WTC11 (cell line): ENCODE measurements at places on chromosomes 16 and 17. TPM values are rescaled to one million over a fixed set of nuclear protein-coding genes. Genes with fewer than 3 reads are reported as not detected.

HOXB9 gene
- 0.09 to 0.24 TPM (median 0.09 TPM) in 3 replicates for total RNA-seq

TUBG1 gene
- total RNA-seq: 130 to 141 TPM (median 140 TPM) in 3 replicates

GPR142 gene
- 0.25 to 0.73 TPM in 2 of 3 replicates, not detected in the other for total RNA-seq

ARL5C gene
- total RNA-seq: not detected in 3 replicates

CDH5 gene
- total RNA-seq: 0.14 to 0.28 TPM (median 0.14 TPM) in 3 replicates

ATF7IP2 gene
- total RNA-seq: 20.3 to 24.2 TPM (median 22.8 TPM) in 3 replicates

TEKT5 gene
- 0.60 to 1.1 TPM (median 0.82 TPM) in 3 replicates for total RNA-seq

GDPD1 gene
- total RNA-seq: 6.0 to 7.1 TPM (median 6.4 TPM) in 3 replicates

TBC1D26 gene
- total RNA-seq: 2.2 to 3.6 TPM (median 3.5 TPM) in 3 replicates

DNA sequence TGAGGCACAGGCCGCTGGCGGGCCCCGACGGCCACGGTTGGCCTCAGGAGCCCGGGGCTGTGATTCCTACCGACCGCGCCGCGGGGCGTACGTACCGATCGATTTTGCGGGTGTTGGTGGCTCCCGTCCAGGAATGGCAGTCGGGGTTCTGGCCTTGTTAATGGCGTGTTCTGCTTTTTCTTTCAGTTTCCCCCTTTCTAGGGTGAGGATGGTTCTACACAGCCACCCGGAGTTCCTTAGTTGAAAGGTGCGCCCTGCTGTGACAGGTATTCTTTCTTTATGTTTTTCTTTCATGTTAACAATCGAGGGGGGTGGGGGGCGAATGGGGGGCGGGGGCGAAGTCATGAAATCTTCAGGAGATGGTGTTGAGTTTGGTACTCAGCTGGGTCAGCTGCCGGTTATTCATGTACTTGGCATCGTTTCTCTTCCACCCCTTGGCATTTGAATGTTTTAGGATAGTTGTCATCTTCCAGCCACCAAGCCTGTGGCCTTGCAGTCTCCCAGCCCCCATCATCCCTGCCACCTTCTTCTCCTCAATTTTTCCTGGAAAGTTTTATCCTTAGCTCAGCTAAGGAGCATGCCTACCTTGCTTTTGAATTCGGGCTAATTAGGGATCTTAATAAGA, 802 bp downstream of the CYLD start:
- peak; percentile 25 for DNase-seq

GRCh38 chr16:3216263-3216640, 18.7 kb downstream of the ZNF200 start:
- no peak for DNase-seq

- DNase-seq: peak; percentile 61
Measured at GRCh38 chr16:30778549-30779244, 8.3 kb downstream of the ZNF629 start.

- DNase-seq: no peak
Measured at GRCh38 chr16:2231016-2231931, 5.0 kb upstream of the DNASE1L2 start.

- DNase-seq: peak; percentile 79
Measured at GRCh38 chr17:56891751-56892150, 22.1 kb downstream of the TRIM25 start.

DNA sequence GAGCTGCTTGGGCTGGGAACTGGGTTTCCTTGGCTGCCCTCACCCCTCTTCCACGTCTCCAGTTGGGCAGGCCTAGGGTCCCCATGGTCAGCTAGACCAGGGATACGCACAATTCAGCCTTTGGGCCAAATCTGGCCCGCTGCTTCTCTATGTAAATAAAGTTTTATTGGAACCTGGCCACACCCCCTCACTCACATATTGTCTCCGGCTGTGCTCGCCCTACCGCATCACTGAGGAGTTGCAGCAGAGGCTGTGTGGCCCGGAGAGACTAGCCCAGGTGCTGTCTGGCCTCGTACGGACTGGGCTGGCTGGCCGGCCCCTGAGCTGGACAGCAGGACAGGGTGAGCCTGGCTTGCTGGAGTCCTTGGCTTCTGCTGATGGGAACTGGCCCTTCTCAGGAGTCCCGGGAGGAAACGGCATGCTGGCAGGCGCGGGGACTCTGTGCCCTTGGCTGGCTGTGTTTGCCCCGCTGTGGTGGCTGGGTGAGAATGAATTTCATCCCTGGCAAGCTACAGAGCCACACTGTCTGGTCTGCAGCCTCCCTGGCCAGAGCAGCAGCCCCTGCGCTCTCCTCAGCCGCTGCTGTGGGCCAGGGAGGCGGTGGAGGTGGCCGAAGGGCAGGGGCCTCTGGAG, 82.0 kb downstream of the ENGASE start:
- no peak for DNase-seq

DNA sequence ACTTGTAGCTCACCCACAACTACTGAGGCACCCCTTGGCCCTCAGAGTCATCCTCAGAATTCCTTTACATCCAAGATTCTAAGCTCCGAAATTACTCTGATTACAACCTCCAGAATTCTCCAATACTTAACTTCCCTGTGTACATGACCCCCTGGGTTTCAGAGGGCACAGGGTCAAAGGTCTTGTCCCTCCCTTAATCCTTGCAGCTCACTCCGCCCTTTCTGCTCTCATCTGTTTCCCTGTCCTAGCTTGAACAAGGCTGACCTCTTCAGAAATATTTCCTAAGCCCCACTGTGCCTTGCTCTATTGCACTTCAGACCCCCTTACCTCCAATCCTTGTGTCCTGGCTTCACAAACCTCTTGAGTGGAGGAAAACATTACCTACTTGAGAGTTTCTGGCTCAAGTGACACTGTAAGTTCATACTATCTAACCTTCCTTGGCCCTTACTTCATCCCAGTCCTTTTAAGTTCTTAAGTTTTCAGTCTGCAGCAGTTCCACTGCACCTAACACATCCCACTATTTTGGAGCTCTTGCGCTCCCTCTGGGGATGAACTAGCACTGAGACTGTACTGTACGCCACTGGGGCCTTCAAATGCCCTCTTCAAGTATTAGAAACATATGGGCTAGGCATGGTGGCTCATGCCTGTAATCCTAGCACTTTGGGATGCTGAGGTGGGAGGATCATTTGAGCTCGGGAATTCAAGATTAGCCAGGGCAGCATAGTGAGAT, 6.2 kb downstream of the N4BP1 start:
- DNase-seq: no peak

DNA sequence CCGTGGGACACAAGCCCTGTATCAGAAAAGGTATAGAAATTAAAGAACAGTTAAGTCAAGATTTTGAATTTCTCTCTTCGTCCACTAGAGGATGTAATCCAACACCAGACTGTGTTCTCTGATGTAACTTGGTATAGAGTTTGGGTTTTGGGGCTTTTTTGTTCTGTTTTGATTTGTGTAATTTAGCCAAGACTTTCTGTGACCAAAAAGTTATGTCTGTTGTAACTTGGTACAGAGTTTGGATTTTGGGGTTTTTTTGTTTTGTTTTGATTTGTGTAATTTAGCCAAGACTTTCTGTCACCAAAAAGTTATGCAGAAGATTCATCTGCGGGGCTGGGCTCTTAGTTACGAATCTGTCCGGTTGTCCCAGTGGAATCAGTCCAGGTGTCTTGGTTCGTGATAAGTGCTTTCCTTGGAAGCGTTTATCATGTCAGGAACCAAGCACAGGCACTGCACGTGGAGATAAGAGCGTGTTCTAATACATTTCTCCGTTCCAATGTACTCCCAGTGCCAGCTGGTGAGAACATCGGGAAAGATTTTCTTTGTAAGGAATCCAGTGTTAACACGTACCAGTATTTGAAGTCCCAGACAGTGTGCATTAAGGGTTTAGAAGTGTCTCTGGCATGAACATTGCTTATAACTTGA, 44.1 kb upstream of the SEC14L1 start:
- DNase-seq: no peak

DNA sequence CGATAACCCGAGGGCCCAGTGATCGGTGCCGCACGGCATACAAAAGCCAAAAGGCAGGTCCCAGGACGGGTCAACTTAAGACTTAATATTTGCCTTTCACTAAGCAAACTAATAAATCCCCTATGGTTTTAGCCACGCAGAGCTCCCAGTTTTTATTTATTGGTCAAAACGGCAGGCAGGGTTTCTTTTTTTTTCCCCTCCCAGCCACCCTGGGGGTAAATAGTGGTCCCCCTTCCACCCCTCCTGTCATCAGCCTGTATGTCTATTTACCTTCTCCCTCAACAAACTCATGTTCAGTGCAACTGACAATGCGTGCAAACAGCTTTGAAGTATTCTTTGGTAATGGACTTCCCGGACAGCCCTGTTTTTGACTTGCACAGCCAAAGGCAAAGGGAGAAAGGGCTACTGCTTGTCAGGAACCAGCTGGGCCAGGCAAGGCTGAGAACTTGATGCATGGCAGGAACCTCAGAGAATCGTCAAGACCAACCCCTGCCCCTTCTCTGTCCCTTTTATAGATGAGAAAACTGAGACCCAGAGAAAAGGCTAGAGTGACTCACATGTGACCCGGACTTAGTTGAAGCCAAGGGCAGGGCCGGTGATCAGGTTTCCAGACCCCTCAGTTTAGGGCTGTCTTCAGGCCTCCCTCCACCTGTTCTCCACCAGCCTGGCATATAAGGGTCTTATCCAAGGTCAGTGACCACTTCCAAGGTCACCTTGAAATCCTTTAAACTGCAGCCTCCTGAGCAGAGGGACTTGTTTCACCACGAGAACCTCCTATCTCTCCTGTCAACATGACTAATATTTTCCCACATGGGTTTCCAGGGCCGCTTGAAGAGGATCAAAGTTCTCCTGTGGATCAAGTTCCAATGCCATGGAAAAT, 279.0 kb downstream of the SOX9 start:
- no peak for DNase-seq

- no peak for DNase-seq
Measured at GRCh38 chr16:68144008-68144407, 58.8 kb downstream of the NFATC3 start.

- DNase-seq: no peak
Measured at GRCh38 chr16:26276289-26276688, 584.5 kb downstream of the HS3ST4 start.

DNA sequence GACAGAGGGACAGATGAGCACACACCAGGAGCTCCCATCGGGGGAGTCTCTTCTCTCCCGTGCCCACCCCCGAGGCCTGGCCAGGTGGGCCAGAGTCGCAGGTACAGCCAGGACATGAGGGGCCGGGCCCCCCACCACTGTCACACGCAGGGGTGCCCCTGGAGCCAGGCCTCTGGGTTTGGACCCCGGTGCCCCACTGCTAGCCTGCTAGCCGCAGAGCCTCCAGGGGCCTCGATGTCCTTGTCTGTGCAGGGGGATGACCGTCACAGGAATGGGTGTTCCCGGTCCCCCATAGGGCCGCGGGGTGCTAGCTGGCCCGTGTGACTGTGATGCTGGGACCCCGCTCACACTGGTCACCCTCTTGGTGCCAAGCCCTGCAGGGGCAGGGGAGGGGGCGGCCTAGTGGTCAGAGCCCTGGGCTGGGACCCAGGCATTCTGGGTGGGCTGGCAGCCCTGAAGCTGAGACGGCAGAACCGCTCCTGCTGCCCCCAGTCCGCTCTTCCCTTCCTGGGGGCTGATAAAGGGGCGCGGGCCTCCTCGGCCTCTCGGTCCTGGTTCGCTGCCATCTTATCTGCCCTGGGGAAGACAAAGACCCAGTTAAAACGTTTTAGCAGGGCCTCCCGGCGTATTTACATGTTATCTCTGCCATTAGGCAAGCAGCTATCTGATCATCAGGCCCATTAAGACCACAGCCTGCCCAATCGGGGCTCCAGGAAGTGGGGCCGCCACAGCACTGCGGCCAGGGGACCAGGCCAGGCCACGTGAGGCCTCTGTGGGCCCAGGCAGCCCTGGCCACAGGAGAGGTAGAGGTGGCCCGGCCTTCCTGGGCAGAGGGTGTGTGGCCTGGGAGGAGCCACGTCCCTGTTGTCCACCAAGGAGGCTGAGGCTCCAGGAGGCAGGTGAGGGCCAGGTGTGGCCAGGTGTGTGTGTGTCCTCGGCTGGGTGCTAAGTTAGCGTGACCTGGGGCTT, 57.2 kb upstream of the ZC3H18 start:
- DNase-seq: no peak

- DNase-seq: no peak
Measured at GRCh38 chr17:59752922-59753321, 45.5 kb downstream of the VMP1 start.

DNA sequence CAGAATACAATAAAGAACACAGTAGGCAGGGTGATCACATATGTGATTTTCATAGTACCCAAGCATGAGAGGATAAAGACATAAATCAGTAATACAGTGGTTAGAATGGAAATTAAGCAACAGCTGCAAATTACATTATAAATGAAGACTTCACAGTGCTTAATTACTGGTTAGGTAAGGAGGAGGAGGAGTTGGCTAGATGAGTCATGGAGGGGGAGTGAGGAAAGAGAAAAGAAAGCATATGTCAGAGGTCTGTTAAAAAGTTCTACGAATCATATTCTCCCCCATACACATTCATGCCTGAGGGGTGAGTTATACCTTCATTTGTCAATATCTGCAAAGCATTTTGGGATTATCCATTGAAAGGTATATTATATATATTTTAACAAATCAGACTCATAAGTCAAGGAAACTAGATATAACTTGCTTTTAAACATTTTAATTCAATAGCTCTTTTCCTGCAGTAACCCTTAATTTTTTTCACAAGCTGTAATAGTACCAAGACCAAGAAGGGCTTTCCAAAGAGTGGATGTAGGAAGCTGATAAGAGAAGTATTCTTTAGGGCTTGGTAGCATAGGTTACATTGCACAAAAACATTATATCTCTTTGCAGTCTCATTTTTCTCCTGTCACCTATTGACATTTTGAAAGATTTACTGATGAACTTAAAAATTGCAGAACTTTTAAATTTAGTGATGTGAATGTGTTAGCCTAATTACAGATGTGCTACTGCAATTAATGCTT, 99.3 kb downstream of the STXBP4 start:
- DNase-seq: no peak

GRCh38 chr17:6940186-6940649, 55.6 kb upstream of the ALOX12 start:
- DNase-seq: no peak

- DNase-seq: no peak
Measured at GRCh38 chr17:77407321-77408277, 266.8 kb downstream of the SEC14L1 start.

GRCh38 chr16:27351989-27352388, 38.2 kb downstream of the IL4R start:
- DNase-seq: no peak

GRCh38 chr17:57562184-57562698, 182.9 kb downstream of the CCDC182 start:
- DNase-seq: no peak

GRCh38 chr16:7268182-7268581, 64.5 kb upstream of the RBFOX1 start:
- no peak for DNase-seq

- DNase-seq: no peak
Measured at GRCh38 chr17:17758941-17759563, 77.7 kb downstream of the SREBF1 start.
